Fibroblast of skin of abdomen (primary cell): ENCODE measurements at places on chromosomes 1 and 21.

DNA sequence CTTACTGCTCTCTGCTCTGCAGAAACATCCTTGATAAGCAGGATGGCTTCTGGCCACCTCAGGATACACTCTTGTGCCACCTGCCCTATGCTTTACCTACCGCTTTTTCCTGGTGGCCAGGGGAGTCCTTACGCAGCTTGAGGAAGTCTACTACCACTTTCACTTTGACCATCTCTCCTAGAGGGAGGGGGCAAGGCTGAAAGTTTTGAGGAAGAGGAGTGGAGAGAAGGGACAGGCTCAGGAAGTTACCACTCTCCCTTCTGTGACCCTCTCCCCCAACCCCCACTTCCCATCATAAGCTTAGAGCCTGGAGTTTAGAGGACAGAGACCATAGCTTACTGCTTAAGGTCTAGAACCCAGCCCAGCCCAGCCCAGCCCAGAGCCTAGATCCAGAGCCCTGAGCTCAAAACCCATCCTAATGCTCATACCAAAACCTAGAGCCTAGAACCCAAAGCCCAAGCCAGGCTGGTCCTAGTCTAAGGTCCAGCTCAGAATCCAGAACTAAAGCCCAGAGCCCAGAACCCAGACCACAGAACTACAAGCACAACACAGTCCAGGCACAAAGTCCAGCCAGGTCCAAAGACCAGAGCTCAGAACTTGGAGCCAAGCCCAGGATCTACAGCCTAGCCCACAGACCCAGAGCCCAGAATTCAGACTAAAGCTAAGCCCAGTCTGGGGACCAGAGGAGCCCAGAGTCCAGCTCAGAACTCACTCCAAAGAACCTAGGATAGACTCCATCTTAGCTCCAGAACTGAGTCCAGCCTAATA is 18.0 kb upstream of the MFSD2A start:
- no peak for DNase-seq

DNA sequence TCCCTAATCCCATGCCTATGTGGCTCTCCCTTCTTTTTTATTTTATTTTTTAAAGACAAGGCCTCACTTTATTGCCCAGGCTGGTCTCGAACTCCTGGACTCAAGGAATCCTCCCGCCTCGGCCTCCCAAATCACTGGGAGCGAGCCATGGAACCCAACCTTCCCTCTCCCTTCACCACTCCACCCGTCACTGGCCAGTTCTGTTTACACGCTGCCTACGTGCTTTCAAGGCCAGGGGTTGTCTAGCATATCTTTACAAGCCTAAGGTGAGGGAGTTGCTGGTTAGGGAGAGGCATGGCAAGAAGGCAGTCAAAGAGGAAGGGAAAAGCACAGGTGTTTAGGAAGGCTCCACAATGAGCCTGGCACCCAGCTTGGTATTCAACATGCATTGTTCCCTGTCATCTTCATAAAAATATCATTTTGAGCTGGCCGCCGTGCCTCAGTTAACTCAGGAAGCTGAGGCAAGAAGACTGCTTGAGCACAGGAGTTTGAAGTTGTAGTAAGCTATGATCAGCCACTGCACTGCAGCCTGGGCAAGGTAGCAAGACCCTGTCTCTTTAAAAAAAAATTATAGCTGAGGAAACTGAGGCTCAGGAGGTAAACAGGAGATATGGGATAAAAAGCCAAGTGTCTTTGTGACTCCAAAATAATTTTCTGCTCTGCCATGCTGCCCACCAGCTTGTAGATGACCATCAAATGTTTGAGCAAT is 1.1 kb downstream of the RHBDL2 start:
- DNase-seq, result no peak

DNA sequence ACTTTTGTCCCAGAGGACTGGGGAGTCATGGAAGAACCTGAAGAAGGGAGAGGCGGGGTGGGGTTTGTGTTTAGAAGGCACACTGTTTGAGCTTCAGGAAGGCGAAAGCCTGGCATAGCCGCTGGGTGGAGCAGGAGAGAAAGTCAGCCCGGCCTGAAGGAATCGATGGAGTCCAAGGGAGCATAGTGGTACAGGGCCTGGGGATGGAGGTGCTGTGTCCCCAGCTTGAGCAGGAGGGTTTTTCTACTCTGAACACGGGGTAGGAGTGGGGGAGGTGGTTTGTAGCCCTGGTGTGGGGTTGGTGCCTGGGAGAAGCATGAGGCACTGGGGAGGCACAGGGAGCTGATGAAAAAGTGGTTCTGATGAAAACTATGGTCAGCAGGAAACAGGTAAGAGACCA is 4.7 kb upstream of the CCDC24 start:
- no peak for DNase-seq

GRCh38 chr21:31677047-31677446 is 17.6 kb downstream of the SOD1 start:
- no peak for DNase-seq

- DNase-seq, result no peak
Measured at GRCh38 chr1:44481701-44482100, 76.6 kb downstream of the RNF220 start.

DNA sequence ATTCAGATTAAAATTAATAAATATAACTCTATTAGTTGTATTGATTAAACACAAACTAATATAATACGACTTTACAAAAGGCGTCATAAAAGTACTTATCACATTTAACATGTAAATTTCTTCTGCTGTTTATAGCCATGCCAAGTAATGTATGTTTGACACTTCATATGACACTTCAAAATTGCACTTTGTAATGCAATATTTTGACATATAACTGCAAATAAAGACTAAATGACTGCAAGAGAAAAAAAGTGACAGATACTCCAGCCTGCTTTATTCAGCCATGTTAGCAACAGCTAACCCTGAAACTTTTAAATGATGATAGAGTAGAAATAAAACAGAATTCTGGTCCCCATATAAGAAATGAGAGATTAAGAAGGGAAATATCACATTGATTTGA is 1238.0 kb downstream of the MRPL39 start:
- DNase-seq, result no peak

GRCh38 chr1:220637759-220638158 is 52.4 kb upstream of the C1orf115 start:
- DNase-seq, result no peak

- DNase-seq, result peak; percentile 39
Measured at GRCh38 chr1:68010090-68010489, 40.3 kb downstream of the DIRAS3 start.

- no peak for DNase-seq
Measured at GRCh38 chr1:231219422-231220401, 21.3 kb upstream of the GNPAT start.

DNA sequence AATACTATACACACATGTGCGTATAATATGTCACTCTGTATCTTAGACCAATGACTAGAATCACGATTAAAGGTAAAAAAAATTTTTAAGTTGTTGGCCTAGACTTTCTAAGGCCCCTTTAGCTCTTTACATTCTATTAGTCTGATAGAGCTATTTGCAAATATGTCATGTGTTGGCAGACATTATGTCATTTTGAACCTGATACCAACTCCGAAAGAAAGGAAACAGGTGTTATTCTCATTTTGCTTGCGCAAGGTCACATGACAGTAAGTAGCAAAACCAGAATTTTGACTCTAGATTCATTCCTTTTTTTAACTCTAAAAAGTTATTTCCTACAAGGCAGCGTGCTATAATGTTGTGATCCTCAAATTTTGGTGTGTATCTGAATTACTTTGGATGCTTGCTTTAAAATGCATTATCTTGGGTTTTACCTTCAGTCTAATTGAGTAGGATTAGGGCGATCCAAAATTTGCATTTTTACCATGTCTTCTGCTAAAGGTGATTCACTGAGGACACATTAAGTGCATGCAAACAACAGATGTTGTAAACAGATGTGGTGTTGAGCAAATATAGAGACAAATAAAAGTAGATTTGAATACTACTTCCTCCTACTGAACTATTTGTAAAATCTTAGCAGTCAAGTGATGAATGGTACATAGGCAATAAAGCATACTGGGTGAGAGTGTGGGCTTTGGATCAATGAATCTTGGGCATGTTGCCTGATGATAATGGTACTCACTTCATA is 63.5 kb upstream of the KIAA1614 start:
- DNase-seq, result no peak

DNA sequence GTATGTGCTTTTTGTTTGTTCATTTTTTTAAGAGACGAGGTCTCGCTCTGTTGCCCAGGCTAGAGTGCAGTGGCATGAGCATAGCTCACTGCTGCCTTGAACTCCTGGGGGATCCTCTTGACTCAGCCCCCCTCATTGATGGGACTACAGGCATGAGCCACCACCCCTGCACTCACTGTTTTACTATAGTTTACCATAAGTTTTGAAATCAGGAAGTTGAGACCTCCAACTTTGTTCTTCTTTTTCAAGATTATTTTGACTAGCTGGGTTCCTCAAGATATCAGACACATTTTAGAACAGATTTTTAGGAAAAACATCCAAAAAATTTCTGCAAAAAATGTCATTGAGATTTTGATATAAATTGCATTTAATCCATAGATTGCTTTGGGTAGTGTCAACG is 120.4 kb upstream of the FGGY start:
- no peak for DNase-seq

DNA sequence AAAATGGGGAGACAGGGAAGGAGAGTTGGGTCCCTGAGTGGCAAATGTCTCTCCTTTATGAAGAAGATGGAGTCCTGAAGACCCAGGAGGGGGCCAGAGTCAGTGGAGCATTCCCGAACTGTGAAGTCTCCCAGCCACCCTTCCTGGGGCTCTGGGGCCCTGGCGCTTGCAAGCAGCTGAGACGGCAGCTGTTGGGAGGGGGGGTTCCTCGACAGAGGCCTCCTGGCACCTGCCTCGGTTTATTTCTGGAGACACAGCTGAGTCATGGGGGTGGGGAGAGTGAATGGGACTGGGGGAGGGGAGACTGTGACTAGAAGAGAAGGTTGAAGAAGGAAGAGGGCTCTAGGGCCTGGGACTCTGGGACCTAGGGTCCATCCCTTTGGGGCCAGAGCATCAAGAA is 14.0 kb downstream of the NES start:
- DNase-seq, result peak; percentile 45

GRCh38 chr1:228276901-228277490 is 69.2 kb downstream of the OBSCN start:
- no peak for DNase-seq

GRCh38 chr1:215040190-215040589 is 42.3 kb upstream of the KCNK2 start:
- DNase-seq, result no peak

- no peak for DNase-seq
Measured at GRCh38 chr1:152495066-152495675, 15.4 kb upstream of the LCE5A start.

DNA sequence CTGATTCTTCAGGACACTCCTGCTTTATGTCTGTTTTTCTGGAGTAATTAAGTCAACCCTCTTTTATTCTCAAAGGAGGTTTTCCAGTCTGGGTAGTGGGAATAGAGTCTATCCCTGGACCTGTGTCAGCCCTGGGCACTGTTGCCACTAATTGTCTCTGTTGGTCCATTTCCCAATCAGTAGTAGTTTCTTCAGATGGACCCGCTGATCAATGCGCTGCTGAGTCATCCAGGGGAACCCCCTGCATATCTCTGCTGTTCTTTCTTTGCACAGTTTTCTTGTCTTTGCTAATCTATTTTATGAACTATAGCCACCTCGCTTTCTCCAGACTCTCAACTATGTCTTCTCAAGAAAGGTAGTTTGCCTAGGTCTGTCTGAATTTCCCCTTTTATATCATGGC is 82.5 kb downstream of the TNNI3K start:
- DNase-seq, result no peak
